Activated naive CD4-positive, alpha-beta T cell (primary cell): ENCODE measurements at places on chromosomes 13 and 19.

DNA sequence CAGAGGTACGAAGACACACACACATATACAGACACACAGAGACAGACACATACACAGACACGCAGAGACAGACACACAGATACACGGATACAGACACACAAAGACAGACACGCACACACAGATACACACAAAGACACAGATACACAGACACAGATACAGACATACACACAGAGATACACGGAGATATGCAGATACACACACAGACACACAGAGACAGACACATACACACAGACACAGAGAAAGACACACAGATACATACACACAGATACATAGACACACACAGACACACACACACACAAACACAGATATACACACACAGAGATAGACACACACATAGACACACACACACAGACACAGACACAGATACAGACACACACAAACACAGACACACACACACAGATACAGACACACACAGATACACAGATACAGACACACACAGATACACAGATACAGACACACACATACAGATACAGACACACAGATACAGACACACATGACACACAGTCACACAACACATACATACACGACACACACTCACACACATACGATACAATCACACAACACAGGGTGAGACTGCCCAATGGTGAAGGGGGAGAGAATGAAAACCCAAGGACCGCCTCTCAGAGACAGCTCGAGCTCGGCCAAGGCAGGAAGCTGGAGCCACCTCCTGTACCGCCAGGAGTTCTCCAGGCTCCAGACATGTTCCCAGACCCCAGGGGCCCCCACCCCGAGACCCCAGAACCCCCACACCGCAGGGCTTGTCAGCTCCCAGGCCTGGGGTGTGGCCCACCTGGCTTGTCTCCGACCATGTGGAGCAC lies 8.8 kb upstream of the CCER2 start:
- DNase-seq: no peak

GRCh38 chr13:27472941-27473340 lies 22.6 kb upstream of the MTIF3 start:
- DNase-seq: no peak

DNA sequence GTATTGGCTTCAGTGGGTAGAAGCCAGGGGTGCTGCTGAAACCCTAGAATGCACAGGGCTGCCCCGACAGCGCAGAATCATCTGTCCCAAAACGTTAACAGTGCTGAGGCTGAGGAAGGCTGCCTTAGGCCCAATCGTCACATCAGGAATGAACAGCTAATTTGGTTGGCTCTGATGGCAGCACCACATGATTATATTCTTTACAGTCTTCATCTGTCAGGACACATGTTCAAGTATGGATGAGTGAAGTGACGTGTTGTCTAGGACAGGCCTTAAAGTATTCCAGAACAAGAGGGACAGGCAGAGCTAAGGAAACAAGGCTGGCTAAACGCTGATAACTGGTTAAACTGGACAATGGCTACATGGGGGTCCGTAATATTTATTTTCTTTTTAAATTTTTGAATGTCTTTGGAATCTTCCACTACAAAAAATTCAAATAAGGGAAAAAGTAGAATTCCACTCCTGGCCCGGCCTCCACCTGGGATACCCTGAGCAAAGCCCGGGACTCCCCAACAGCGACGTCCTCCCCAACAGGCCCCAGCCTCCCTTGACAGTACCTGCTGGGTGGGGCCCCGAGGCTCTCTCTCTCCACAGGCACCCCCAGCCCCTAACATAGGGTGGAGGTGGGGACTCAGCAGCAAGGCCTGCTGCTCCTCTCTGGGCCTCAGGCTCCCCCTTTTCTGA lies 14.8 kb upstream of the CCNP start:
- no peak for DNase-seq

GRCh38 chr19:2387367-2388288 lies 27.6 kb downstream of the TMPRSS9 start:
- no peak for DNase-seq

DNA sequence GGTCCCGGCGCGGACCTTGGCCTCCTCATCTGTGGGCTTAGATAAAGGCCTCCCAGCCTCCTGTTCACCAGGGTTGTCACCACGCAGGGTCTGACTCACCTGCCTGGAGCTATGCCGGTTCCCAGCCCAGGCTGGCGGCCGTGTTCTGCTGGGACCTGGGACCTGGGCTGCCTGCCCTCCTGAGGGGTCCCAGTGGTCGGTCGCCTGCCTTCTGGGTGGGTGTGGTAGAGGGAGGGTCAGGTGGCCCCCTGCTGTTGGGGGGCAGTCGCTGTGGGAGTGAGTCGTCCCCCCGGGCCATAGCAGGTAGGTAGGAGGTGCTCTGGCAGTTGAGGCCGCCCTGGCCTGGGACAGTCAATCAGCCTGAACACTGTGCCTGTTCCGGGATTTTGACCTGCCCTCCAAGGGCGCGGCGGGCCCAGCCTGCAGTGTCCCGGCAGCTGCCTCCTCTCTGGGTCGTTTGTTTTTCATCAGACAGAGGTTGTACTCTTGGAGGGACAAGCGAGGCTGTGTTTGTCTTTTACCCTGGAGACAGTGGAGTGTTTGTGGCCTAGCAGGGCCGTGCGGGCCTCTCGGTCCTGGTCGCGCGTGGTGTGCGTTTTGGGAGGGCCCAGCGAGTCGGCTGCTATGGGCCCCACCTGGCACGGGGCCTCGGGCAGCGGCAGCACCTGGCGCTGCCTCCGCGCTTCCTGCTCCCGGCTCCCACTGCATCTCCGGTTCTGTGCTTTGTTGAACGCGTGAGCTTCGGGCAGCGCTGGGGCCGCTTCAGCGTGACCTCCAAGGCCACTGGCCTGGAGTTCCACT lies 2.6 kb downstream of the ADAT3 start:
- no peak for DNase-seq

DNA sequence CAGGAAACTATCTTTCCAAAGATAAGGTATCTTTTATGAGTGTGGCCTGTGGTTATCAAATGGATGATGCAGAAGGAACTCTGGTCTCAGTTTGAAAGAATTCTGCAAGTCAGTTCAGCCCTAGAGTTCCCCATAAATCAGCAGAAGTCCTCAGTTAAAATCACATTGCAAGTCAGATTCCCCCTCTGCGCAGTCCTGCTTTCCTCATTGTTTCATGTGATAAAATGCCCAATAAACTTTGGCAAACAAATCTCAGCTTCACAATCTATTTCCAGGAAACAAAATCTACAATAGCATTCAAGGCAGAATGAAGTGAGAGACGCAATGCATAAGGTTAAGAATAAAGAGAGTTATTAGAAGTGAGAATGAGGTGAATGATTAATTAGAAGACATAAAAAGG lies 216.3 kb upstream of the KLHL1 start:
- no peak for DNase-seq

DNA sequence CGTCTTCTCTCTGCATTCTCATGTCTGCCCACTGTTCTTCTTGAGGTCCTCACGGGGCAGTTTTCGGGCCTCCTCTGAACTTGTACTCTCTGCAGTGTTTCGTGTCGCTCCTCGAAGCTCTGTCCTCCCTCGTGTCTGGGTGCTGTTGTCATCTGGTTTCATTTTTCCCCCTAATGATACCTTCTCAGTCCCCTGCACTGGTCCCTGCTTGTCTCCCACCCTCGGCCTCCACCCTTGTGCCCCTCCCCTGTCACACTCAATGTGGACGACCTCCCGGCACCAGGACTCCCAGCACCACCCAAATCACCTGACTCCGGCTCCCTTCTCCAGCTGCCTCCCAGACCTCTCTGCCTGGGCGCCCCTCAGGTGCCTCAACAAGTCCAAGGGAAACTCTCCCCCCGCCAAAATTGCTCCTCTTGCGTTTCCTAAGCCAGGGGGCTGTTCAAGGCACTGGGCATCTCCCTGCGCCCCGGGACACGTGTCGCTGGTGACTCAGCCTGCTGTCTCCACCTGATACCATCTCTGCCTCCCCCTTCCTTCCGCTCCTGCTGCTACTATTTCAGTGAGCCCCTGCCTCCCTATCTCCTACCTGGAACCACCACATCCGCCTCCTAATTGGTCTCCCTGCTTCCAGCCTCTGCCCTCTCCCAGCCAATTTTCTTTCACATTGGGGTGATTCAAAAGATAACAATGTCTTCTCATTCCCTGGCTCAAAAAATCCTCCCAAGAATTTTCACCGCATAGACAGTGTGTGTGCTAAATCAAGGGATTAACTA lies 49.5 kb downstream of the RFX2 start:
- DNase-seq: no peak

DNA sequence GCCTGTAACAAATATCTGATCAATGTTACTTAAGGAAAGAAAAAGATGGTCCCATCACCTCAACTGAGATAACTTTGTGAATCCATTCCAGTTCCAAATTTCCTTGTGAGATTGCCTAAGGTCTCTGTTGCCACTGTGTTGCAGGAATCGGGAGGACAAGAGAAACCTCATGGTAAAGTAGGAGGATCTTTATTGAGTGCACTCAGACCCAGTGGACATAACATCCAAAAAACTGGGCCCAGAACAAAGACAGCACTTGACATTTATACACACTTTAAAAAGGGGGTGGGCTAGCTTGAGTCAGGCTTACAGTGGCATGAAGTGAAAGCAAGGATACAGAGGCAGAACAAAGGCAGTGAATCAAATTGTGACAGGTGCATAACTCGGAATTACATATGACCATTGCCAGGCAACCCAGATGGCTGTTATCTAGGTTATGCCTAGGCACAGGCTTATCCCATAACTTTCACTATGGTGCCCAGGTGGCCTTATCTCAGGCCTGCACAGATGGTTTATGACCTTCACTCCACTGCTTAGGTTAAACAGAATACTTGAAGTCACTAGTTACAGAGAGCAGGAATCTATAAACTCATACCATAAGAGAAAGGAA lies 459.4 kb upstream of the PCDH20 start:
- DNase-seq: no peak

DNA sequence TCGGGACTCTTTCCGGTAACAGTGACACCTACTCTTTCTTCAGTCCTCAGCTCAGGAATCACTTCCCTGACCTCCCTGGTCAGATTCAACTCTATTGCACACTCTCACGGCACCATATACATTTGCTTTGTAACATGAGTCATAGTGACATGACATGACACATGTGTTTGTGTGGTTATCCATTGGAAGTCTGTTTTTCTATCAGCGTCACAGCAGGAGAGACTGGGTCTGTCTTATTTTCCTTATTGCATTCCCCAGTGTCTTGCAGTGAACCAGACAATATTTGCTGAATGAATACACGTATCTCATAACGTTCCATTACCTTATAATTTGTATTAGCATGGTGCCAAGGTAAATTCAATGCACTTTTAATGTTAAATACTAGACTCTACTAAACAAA lies 102.0 kb downstream of the DCLK1 start:
- DNase-seq: no peak

DNA sequence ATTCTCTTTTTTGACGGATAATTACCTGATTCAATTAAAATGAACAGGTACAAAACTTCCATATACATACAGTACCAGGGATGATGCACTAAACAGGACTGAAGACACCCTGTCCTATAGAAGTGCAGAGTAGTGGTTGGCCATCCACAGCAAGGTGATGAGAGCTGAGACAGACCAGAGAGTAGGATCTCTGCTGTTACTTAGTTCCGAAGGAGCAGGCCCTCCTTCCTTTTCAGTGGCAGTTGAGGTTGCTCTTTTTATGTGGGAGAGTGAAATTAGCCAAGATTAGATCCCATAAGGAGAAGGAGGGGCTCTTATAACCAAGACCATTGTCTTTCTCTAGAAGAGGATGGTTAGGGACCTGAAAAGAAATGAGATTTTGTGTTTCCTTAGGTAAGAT lies 4.0 kb downstream of the PDS5B start:
- DNase-seq: no peak

DNA sequence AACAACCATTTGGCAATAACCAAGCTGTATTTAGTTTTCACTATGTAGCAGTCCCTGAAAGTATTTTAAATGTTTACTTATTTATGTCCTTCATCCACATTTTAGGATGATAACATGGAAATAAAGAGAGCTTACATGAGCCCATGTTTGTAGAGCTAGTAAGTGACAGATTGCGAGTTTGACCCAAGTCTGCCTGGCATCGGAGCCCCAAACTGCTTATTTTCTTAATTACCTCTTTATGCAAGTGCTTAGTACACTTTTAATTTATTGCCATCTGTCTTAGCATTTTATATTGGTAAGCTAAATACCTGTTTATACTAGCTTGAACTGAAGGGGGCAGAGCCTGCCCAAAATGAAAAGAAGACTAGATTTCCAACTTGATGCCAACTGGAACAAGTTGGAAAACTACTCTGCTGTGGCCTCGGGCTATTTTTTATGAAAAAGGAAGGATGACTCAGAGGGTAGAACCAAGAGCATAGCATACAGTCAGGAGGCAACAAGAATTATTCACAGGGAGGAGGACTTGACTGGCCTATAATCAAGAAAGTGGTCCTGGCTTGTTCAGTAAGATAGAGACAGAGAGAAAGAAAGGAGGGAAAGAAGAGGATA lies 150.2 kb downstream of the NDFIP2 start:
- no peak for DNase-seq

GRCh38 chr19:18274219-18274780 lies at the start of gene IQCN:
IQCN (minus strand) TSS chr19:18274452; CDS start chr19:18269478, 4,974 bp downstream.
- no peak for DNase-seq

- DNase-seq: no peak
Measured at GRCh38 chr19:47414469-47414868, 4.9 kb downstream of the MEIS3 start.

DNA sequence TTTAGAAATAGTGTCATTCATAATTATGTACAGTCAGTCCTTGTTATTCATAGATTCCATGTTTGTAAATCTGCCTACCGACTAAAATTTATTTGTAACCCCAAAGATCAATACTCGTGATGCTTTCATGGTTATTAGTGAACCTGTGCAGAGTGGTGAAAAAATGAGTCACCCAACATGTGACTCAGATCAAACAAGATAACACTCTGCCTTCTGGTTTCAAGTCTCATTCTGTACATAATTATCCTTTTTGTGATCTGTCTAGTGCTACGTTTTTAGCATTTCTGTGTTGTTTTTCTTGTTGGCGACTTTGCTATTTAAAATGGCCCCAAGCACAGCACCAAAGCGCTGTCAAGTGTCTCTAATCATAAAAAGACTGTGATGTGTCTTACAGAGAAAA lies 274.7 kb downstream of the SUCLA2 start:
- no peak for DNase-seq

DNA sequence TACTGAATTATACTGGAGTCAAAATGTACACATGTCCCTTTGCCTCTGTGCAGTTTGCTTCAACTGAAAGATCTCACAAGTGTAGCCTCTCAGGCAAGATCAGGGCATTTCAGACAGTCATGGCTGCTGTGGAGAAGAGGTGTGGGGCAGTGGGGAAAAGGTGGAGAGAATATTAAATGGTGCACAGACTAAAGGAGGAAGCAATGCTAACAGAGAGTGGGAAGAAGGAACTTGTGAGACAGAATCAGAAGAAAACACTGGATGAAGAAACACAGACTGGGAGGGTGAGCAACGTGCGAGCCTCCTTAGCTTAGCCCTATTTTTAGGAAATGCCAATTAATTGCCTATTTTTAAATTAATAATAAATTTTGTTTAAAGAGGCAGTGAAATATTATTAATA lies 49.6 kb upstream of the RAP2A start:
- DNase-seq: no peak

- no peak for DNase-seq
Measured at GRCh38 chr13:107644136-107644535, 571.2 kb downstream of the LIG4 start.
